ENCODE measurements at places on chromosomes 2 and 18.

DNA sequence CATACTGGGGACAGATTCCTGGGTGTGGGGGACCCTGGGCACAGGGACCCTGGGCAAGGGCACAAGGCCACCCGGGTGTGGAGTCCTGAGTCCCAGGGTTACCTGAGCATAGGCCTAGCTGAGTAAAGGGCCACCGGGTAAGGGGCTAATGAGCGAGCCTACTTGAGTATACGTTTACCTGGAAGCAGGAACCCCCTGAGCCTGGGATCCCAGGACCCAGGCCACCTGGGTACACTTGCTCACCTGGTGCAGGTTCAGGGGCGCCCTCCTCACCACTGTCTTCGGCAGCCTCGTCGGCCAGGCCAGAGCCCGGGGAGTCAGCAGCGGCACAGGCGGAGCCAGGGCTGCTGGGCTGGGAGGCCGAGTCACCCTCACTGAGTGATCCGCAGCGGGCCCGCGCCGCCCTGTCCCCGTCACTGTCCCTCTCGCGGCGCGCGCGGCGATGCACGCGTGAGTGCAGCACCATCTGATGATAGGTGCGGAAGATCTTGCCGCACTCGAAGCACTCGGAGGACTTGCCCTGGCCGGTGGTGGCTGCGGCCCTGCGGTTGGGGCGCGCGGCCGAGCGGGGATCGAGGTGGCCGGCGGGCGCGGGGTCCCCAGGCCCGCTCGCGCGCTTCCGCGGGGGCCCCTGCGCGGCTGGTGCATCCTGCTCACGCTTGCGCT lies 53.9 kb downstream of the ZNF516 start:
- DNase-seq = no peak

DNA sequence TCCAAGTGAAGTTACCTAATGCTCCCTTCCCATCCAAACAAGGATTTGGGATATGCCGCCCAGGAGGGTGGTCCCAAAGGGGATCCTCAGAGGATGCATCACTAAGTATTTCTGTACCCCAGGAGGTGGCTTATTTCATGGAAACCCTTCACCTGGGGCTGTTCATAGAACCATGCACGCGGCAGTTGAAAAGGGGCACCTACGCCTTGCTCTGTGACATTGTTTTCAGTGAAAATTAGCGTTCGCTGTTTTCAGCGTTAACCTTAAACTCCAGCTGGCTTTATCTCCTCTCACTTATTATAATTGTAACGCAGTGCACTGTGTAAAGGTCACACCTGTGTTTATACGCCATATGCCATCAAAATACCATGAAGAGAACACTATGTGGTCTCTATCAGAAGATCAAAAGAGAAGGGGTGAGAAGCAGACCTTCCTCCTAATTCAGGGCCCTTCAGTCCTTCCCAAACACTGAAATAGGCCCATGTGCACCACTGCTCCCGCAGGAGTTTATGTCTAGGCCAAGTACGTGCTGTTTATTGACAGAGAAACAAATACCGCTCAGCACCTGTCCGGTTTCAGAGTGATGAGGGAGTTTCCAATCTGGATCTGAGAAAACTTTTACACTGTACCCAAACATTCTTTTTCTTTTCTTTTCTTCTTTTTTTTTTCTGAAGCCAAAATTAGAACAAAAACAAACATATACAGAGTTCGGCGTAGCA lies 162.1 kb downstream of the BCL2 start:
- DNase-seq = peak; percentile 73

DNA sequence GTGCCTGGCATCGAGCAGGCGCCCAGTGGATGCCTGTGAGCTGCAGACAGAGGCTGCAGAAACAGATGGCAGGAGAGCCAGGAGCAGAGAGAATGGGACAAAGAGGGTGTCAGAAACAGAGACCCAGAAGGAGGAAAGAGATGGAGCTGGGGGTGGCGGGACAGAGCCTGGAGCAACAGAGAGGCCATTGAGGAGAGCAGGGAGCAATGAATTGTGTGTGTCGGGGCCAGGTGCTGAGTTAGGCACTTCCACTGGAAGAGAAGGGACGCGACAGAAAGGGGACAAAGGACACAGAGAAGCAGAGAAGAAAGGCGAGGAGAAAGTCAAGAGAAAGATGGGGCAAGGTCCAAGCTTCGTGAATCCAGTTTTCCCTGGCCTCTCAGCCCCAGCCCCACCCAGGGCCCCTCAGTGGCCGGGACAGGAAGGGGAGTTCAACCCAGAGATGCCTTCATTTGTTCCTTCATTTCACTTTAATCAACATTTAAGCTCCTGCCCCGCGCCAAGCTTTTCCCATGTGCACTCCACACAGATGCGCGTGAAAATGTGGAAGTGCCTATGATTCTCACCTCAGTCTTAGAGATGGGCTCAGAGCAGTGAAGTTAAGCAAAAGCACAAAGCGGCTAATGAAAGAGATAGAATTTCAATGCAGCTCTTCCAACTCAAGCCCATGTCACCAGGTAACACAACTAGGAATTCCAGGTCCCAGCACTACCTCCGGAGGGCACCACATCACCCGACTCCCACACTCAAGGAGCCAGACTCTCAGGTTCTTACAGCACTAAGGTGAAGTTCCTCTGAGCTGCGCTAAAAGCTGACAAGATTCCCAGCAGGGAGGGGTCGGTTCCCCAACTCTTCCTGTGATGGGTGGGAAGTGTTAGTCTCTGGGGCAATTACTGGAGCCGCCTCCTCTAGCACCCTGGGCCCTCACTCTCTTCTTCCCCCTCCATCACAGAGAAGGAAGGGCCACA lies 55.1 kb downstream of the TNS1 start:
- DNase-seq = no peak

- no peak for DNase-seq
Measured at GRCh38 chr18:13558790-13559189, 167.6 kb downstream of the FAM210A start.

DNA sequence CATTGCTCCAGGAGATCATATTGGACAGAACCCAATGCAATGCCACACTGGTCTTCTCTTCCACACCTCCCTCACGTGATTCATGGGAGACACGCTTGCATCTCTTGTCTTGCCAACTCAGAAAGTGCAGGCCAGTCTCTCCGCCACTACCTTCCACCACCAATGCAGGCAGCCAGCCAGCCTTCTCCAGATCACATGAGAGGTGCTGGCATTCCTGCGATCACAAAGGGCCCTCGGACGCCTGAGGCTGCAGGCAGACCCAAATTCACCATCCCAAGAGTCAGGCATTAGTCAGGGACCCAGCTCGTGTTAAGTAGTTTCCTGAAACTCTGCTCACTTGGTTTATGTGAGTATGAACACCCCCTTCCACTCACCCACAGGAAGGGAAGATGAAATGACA lies 437.0 kb upstream of the ETAA1 start:
- no peak for DNase-seq

DNA sequence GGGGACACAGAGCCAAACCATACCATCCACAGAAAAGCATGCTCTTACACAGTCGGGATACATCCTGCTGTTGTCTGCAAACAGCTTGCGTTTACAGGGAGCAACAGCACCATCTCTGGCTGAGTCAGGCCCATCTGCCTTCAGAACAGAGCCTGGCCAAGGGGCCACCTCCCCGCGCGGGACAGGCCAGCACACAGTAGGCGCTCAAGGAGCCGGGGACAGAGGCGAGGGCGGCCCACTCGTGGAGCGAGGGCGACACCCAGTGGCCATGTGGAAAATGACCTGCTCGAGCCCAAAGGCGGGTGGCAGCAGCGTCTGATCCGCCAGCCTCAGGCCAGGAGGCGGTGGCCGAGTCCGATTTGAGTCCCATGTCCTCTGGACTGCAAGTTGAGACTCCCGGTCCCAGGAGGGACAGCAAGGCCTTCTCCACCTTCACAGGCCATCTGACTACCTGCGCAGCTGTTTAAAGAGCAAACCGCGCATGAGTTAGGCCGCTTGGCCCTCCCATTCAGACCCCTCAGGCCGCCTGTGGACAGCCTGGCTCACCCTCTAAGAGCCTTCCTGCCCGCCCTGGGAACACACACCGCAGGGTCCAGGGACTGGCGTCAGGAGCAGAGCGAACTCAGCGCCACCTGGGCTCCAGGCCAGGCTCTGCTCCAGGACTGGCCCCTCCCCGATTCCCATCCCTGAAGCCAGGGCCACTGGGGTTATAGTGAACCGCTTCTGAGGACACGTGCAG lies 38.3 kb downstream of the TTC32 start:
- DNase-seq = peak; percentile 73

DNA sequence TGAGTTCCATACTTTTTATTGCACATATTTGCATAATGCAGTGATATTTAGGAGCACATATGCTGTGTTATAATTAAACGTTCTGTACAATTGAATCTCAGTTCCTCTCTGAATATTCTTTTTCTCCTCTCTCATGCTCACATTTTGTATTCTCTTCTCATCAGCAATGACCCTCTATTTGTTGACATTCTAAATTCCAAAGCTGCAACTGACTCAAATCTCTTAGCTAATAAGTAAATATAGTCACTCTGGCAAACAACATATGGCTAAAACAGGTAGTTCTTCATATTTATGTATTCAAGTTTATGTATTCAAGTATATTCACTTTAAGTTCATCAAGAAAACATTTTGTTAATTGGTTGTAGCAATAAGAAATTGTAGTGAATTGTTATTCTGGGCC lies 907.4 kb upstream of the VRK2 start:
- DNase-seq = no peak

- no peak for DNase-seq
Measured at GRCh38 chr2:145547620-145548019, 1027.7 kb upstream of the ZEB2 start.

- no peak for DNase-seq
Measured at GRCh38 chr2:224798180-224798579, 82.0 kb upstream of the CCDC195 start.

- DNase-seq = no peak
Measured at GRCh38 chr18:26057344-26057773, 33.1 kb downstream of the SS18 start.

- DNase-seq = no peak
Measured at GRCh38 chr2:269356-270030, 4.7 kb downstream of the ACP1 start.

GRCh38 chr2:158825021-158825420 lies 29.9 kb downstream of the DAPL1 start:
- DNase-seq = no peak

DNA sequence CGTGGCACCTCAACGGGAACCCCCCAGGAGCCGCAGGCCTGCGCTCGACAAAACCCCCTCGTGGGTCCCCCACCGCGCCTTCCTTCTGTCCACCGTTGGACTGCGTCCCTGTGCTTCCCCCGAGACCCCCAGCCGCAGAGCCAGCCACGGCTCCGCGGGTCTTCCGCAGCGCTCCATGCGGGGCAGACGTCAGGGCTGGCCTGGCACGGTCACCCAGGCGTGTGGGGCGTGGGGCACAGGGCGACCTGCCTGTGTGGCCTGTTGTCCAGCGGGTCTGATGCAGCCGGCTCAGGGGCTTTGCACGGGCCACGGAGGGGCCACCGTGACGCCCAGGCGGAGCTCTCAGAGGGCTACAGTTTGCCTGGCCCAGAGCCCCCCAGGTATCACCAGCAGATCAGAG lies 11.0 kb downstream of the NFATC1 start:
- DNase-seq = no peak

DNA sequence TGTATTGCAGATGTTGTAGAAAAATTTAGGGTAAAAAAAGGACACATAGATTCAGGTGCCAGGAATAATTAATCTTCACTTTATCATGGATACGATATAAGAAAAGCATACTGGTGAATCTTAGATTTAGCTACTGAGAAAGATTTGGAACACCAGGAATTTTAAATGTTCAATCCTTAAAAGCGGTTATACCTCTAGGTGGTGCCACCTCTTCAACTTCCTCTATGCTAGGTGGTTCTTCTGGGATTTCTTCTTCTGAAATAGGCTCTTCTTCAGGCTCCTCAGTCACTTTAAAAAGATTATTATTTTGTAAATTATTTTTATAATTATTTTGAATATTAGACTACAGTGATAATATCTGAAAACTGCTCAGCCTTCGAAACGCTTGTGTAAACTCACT lies 133.1 kb downstream of the TTN start:
- DNase-seq = no peak

- DNase-seq = no peak
Measured at GRCh38 chr2:100302585-100302892, 19.8 kb downstream of the LONRF2 start.

GRCh38 chr18:57836557-57836956 lies 33.4 kb upstream of the ATP8B1 start:
- no peak for DNase-seq

DNA sequence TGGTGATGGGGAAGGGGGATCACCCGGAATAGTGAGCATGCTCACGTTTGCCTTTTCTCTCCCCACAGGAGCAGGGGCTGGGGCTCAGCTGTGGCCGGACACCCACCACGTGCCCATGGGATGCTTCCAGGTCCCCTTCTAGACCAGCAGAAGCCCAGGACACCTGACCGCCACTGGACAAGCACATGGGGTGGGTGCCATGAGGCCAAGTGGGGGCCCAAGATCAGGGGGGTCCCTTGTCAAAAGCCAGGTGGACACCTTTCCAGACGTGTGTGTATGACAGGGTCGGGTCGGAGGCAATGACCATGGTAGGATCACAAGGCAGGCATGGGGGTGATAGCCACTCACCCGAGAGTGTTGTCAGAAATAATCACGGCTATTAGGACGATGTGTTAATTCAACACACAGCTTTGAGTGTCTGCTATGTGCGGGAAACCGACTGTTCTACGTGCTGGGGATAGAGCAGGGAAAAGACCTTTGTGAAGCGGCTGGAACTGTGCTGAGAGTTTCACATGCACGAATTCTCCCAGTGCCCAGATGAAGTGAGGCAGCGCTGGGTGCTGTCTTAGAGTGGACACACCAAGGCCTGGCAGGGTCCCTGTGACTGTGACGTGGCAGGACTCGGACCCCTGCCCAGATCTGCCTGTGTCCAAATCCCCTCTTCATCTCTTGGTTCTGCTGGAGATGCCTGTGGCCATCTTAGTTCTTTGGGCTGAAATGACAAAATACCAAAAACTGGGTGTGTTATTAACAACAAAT lies 244.7 kb downstream of the NDUFA10 start:
- DNase-seq = no peak

- peak; percentile 63 for DNase-seq
Measured at GRCh38 chr2:207692206-207693065, 19.0 kb upstream of the CCNYL1 start.

DNA sequence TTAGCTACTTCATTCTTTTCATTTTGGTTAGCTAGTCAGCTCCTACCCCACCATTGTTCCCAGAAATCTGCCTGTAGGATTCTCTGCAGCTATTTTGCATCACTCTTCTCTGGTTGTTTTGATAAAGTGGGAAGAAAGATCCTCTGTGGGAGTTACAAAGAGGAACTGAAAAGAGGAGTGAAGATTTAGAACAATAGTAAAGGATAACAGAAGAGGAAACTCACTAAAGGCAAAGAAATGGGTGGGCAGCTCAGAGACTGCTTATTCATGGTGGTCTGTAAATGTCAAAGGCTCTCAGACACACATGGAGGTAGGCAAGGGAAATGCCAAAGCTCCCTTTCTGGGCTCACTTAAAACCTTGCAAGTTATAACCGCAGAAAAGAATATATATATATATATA lies 17.2 kb upstream of the CD207 start:
- DNase-seq = no peak

GRCh38 chr2:160167089-160167740 lies 32.9 kb downstream of the ITGB6 start:
- DNase-seq = no peak

All from CD4-positive, alpha-beta T cell treated with Interferon alpha-2 for 1 hour (primary cell).